ENCODE measurements at places on chromosomes 13 and 19. TPM values are rescaled to one million over a fixed set of nuclear protein-coding genes. Genes with fewer than 3 reads are reported as not detected.

GRCh38 chr19:54928299-54928698 is 19.0 kb downstream of the NLRP7 start:
- DNase-seq, result no peak

- no peak for DNase-seq
These were observed 36.3 kb downstream of the MCF2L start for GRCh38 chr13:113005076-113005865.

The SIGLEC10 gene
- not detected for total RNA-seq

DNA sequence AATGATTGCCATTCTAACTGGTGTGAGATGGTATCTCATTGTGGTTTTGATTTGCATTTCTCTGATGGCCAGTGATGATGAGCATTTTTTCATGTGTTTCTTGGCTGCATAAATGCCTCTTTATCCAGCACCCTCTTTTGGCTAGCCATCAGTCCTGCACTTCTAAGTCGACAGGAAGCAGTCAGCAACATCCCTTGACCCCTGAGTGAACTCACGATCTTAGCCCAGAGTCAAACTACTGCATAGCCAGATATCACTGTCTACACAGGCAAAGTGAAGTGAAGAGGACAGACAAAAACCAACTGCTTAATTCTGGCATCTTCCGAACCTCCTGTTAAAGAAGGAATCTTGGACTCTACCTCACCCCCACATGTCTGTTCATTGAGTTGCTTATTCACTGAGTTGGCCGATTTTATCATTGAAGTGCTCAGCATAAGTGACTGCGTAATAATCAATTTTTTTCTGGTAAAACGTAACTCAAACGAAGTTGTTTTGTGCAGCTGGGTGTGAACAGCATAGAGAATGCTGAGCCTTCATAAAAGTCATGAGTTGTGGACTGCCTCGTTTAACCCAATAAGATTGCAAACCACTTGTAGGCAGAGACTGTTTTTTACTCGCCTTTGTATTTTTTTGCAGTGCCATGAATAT is 304.2 kb downstream of the COG6 start:
- no peak for DNase-seq

- no peak for DNase-seq
These were observed 132.5 kb downstream of the ZNF675 start for GRCh38 chr19:23554548-23554947.

- DNase-seq, result no peak
These were observed 5.6 kb downstream of the ICAM5 start for GRCh38 chr19:10295305-10295846.

DNA sequence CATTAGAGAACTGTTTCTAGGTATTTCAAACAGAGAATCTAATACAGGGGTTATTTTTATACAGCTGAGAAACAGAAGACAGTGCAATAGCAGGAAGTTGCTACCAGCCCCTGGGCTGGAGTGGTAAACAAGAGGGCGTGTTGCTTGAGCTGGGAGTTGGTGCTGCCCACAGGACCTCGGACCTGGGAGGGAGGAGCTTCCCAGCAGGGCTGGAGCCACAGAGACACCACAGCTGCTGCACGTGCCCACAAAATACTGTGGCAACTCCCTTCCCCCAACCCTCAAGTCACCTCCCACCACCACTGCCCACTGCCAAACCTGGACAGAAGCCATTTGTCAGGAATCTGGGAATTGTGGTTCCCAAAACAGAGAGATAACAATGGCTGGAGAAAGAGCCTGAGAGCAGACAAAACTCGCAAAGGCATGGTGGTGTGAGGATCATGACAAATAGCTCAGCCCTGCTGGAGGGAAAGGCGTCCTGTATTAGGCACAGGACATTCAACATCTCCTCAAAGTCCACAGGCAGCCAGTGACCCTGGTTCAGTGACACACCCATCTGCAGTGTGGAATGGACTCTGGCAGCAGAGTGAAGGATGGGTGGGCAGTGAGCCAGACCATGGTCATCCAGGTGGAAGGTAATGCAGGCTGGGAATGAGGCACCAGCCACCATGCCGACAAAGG is 57.2 kb downstream of the SPATA13 start:
- DNase-seq, result no peak

GRCh38 chr13:86298725-86299124 is 499.5 kb upstream of the SLITRK6 start:
- DNase-seq, result no peak

Measured in Daoy (cell line).